ENCODE measurements at places on chromosomes 7 and 10.

DNA sequence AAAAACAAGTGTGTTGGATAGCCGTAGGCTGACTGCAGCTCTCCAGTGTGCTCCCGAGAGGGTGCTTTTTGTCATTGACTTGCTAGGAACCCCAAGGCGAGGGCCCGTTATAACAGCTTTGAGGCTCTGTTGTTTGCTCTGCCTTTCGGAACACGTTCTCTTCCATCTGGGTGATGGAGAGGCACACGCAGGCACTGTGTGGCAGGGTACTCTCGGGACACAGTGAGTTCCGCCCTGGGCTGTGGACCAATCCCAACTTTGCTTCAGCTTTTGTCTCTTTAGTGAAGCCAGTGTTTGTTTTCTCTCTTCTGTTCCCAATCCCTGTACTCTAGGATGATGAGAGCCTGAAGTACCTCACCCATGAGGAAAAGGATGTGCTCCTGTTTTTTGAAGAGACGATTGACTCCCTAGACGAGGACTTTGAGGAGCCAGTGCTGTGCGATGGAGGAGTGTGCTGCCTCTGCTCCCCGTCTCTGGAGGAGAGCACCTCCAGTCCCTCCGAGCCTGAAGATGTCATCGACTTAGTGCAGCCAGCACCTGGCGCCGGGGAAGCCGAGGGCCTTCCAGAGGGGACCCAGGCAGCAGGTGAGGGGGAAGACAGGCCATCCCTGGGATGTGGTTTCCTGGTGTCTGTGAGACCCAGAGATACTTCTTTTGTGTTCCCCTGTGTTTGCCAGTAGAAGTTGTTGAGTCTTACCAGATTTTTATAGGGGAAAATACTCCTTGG is 43.2 kb downstream of the PROSER2 start:
- DNase-seq = no peak

DNA sequence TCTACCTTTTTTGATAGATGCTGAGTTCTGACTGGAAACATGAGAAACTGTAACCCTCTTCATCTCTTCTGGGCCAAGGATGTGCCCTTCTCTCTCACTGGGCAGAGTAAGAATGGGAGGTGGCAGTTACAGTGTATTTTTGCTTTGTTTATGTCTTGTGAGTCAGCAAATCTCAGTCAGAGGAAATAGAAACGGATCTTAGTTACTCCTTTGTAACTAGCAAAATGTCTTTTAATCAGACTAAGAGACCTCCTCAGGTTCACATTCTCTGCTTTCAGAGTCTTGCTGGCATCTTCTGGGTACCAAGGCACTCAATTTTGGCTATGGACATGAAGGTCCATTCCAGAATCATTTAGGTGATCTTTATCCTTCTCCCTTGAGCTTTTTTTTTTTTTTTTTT is 70.9 kb downstream of the HHEX start:
- no peak for DNase-seq

DNA sequence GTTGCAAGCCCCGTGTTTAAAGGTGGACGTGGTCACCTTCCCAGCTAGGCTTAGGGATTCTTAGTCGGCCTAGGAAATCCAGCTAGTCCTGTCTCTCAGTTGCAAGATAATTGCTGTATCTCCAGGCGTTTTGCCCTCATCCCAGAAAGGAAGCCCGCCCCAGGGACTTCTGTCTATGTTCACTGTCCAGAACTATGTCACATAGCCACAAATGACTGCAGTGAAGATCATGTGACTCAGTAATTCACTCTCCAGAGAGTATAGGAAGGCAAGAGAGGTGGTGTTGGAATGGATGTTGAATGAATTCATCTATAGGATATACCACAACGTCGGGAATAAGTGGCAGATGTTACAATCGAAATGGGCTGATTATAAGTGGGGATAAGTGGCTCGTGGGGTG is 349 bp upstream of the ERVW-1 start:
- DNase-seq = no peak

- no peak for DNase-seq
Measured at GRCh38 chr7:116443646-116444045, 55.9 kb upstream of the CAV2 start.

- DNase-seq = no peak
Measured at GRCh38 chr10:12868229-12868628, 133.3 kb downstream of the CCDC3 start.

- DNase-seq = no peak
Measured at GRCh38 chr10:72462261-72462660, 107.5 kb upstream of the DNAJB12 start.

DNA sequence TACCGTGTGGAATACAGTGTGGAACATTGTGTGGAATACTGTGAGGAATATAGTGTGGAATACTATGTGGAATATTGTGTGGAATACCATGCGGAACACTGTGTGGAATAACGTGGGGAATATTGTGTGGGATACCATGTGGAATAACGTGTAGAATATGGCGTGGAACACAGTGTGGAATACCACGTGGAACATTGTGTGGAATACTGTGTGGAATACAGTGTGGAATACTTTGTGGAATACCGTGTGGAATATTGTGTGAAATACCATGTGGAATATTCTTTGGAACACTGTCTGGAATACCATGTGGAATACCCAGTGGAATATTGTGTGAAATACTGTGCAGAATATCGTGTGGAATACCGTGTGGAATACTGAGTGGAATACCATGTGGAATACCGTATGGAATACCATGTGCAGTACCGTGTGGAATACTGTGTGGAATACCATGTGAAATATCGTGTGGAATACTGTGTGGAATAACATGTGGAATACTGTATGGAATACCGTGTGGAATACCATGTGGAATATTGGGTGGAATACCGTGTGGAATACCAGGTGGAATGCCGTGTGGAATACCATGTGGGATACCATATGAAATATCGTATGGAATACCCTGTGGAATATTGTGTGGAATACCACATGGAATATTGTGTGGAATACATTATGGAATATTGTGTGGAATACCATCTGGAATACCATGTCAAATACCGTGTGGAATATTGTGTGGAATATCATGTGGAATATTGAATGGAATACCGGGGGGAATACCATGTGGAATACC is 133.1 kb upstream of the CHST15 start:
- no peak for DNase-seq

DNA sequence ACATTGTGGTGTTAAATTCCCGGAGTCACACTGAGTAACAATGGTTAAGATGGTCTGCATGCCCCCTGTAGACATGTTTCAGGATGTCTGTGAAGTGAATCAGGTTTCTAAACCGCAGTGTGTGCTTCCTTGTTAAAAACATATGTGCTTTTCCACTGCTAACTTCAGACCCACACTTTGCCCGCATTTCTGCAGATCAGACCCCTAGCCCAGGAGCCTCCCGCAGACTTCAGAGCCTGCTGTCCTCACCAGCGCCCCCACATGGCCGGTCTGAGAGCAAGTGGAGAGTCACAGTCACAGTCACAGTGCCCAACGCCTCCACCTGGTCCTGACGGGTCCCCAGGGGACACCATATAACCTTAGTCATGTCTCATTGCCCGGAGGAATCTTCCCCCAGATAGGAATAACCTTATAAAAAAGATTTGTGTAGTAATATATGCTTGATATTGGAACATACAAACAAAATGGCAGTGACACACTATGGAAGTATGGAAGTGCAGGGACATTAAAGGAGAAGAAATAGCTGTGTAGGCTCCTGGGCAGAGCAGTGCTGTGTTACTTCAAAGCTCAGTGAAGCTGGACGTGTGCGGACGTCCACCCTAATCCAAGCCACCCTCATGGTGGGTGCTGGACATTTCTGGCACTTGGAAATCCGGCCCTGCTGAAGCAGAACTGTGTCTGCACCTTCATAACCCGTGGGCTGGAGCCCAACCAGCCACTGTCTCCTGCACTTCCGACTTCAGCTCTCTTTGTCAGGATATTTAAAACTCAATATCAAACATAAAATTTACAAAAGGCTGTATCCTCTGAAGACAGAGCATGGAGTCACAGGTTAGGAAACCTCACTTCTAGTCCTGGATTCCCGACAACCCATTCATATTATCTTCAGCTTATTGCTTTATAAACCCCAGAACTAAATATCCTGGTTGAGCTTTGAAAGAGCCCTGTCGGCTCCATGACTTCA is 29.0 kb downstream of the GSTO2 start:
- DNase-seq = no peak

- no peak for DNase-seq
Measured at GRCh38 chr7:49797987-49798660, 24.7 kb downstream of the VWC2 start.

- no peak for DNase-seq
Measured at GRCh38 chr10:62475551-62475950, 101.4 kb downstream of the ZNF365 start.

GRCh38 chr7:144528536-144529045 is 125.1 kb upstream of the NOBOX start:
- no peak for DNase-seq

DNA sequence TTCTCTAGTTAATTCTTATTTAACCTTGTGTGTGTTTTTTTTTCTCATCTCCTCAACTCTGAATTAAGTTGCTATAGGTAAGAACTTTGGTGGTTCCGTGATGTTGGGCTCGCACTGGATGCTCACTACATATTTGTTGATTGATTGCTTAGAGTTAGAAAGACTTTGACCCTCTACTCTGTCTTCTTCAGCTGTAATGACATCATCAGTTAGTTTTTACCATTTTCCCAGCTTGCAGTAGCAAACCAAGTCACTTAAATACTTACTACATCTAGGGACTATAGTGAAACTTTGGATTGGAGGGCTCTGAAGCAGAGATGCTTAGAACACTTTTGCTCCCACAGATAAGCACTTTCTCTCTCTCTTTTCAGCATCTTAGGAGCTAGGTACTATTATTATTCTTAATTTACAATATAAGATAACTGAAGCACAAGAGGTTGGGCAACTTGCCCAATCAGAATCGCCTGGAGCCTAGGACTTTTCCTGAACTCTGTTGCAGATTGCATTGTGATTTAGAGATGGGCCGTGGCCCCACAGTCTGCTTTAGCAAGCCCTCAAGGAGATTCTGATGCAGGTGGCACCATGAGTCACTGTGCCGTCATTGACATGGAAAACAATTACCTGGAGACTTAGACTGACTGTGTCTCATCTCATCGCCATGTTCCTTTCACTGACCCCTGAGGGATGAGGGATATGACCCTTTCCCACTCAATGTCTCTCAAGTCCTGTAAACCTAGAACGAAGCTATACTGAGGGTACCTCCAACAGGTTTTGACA is 471.9 kb upstream of the PODXL start:
- DNase-seq = no peak

- peak; percentile 97 for DNase-seq
Measured at GRCh38 chr7:139360210-139360947, 685 bp downstream of the LUC7L2 start.

- DNase-seq = no peak
Measured at GRCh38 chr7:52243685-52244084, 791.7 kb upstream of the POM121L12 start.

Measured in stimulated activated CD8-positive, alpha-beta memory T cell treated with anti-CD3 and anti-CD28 coated beads, Interleukin-15, amount 100 ng/mL, for 4 hours (primary cell).